ENCODE measurements at places on chromosomes 6 and 20.
A peak's percentile ranks its signal among the peaks of the same experiment; 100 is the strongest.

DNA sequence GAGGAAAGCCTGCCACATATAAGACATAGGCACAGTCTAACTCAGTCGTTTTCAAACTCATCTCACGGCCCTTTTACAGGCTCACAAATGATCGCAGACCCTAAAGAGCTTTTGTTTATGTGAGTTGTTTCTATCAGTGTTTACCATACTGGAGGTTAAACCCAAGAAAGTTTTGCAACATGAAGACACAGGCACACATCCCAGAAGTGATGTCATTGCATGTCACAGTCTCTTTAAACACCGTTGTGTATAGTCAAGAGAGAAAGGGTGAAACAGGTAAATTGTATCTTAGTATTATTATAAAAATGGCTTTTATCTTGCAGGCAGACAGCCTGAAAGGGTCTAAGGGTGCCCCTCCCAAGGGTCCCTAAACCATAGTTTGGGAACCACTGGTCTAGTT lies 96.7 kb downstream of the BACH2 start:
- no peaks in the 10 kb centered on the region for H3K27me3 ChIP-seq
- H3K4me1 ChIP-seq, result peaks cover 9% of the 10 kb centered on the region
- DNase-seq, result no peak
- peaks cover 13% of the 10 kb centered on the region for H3K36me3 ChIP-seq

- no peaks in the 10 kb centered on the region for H3K27me3 ChIP-seq
- no peaks in the 10 kb centered on the region for H3K36me3 ChIP-seq
- H3K4me1 ChIP-seq, result no peaks in the 10 kb centered on the region
- DNase-seq, result no peak
- no peak overlapping the region for H3K27ac ChIP-seq
Measured at GRCh38 chr20:12482661-12483060, 526.1 kb upstream of the SPTLC3 start.

DNA sequence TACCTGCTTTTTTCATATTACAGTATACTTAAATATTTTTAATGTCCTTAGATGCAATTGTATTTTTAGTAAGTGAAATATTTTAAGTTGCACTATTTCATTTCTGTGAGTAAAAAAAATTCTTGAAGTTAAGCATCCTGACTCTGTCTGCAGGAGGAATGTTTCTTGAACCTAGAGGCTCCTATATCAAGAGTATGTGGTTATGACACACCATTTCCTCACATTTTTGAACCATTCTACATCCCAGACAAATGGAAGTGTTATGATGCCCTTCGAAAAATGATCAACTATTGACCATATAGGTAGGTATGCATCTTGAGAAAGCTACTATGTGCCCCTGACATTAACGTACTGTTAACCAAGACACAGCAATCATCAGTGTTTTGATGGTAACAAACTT lies 237.0 kb downstream of the BCKDHB start:
- no peaks in the 10 kb centered on the region for H3K4me1 ChIP-seq
- no peak overlapping the region for H3K27ac ChIP-seq
- H3K4me3 ChIP-seq, result no peak overlapping the region
- H3K27me3 ChIP-seq, result no peaks in the 10 kb centered on the region
- no peak for DNase-seq

GRCh38 chr6:106223300-106223930 lies 102.1 kb downstream of the ATG5 start:
- H3K36me3 ChIP-seq, result peaks cover 29% of the 10 kb centered on the region
- H3K4me1 ChIP-seq, result peaks cover 17% of the 10 kb centered on the region
- H3K4me3 ChIP-seq, result no peak overlapping the region
- no peaks in the 10 kb centered on the region for H3K27me3 ChIP-seq
- peak; percentile 17 for DNase-seq
- no peak overlapping the region for H3K27ac ChIP-seq
